Nucleus accumbens (tissue), 56 donors: ENCODE measurements at places on chromosomes 13 and 19.

- no peak for DNase-seq
Measured at GRCh38 chr19:34692549-34692948, 15.1 kb downstream of the ZNF302 start.

DNA sequence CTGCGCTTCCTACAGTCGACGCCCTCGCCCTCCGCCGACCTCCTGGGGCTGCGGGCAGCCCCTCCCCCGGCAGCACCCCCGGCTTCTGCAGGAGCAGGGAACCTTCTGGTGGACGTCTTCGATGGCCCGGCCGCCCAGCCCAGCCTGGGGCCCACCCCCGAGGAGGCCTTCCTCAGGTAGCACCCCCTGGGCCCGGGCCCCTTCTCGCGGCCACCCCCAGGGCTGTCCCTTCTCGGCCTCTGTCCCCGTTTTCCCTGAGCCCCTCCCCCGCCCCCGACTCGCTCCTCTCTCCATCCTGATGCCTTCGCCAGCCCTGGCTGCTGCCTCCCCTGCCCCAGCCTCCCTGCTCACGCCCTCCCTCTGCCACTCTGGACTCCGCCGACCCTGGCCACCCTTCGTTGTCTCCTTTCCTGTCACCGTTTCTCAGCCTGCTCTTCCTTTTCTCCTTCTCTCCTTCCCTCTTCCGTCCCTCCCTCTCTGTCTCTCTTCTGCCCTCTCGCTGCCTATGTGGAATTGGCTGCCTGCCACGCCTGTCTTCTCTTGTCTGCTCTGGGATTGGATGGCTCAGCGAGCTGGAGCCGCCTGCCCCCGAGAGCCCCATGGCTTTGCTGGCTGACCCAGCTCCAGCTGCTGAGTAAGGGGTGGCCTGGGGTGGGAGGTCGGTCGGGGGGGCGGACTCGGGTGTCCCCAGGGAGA lies 11.0 kb downstream of the FUZ start:
- DNase-seq = peak; percentile 95

DNA sequence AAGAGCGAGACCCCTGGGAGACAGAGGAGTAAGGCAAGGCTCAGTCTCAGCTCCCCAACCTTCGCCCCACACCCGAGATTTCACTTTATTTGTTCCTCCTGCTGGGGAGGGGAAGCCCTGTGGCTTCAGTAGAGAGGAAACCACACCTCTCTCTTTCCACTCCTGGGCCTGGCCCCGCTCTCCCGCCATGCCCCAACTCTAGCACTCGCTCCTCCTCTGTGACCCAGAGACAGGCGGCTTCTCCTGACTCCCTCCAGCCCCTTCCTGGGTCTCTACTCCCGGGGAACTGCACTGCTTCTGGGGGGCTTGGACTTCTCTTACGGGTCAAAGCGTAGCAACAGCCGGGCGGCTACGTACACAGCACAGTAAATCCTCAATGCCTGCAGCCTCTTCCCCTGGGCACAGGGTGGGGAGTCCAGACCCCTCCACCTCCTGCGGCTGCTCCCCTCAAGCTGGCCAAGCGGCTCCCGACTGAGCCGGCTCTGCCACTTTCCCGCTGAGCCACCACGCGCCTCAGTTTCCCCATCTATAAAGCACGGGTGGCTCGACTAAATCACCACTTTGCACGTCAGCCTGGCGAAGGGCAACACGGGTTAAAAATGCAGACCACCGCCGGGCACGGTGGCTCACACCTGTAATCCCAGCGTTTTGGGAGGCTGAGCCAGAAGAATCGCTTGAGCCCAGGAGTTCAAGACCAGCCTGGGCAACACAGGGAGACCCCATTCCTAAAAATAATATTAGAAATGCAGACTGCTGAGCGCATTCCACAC lies 1.4 kb downstream of the RNF126 start:
- DNase-seq = no peak

GRCh38 chr19:38830039-38830733 lies 1.4 kb downstream of the ECH1 start:
- no peak for DNase-seq

DNA sequence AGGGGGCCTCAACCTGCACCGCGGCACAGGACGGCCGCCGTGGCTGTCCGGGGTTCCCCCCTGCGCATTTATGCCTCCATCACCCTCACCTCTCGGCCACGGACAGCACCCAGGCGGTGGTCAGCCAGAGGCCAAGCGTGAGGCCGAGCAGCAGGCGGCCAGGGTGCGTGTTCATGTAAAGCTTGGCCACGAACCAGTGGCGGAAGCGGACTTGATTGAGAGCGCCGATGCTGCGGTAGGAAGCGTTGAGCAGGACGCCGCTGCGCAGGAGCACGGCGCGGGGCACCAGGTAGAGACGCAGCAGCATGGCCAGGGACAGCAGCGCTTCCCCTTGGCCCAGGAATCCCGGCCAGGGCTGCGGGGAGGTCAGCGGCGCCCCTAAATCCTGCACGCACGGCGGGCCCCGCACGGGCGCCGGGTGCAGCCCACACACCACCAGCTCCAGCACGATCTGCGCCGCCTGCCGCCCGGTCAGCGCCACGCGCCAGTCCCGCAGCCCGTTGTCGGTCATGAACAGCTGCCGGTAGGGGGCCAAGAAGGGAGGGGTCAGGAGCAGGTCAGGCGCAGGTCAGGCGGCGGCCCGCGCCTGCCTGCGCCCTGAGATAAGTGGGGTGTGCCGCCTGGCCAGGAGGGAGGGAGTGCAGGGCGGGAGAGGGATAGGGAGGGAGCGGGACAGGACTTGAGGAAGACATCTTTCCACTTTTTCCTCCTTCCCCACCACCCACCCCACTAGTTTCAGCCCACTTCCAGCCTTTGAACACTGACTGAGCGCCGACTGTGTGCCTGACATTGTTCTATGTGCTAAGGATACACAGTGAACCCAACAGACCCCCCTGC lies 6.5 kb downstream of the KCNN4 start:
- peak; percentile 5 for DNase-seq
